Smooth muscle cell of the coronary artery (primary cell): ENCODE measurements at places on chromosomes 3 and 15. TPM values are rescaled to one million over a fixed set of nuclear protein-coding genes. Genes with fewer than 3 reads are reported as not detected.

The PRR23B gene
- total RNA-seq, result not detected in 2 replicates

The ABHD2 gene
- 30.6 and 71.5 TPM in 2 replicates for total RNA-seq

The LXN gene
- total RNA-seq, result 16.0 and 46.9 TPM in 2 replicates

The RETNLB gene
- total RNA-seq, result not detected in 2 replicates

The RGMA gene
- total RNA-seq, result 0.75 and 3.2 TPM in 2 replicates

The LRRC31 gene
- total RNA-seq, result not detected in 2 replicates

The CHCHD6 gene
- 11.1 and 20.3 TPM in 2 replicates for total RNA-seq

The ATP8B4 gene
- total RNA-seq, result 0.30 and 19.8 TPM in 2 replicates

The BTLA gene
- total RNA-seq, result not detected in 2 replicates

The CMTM7 gene
- 3.0 and 9.0 TPM in 2 replicates for total RNA-seq

The CCRL2 gene
- 0.12 TPM in 1 of 2 replicates, not detected in the other for total RNA-seq

The FBXO40 gene
- not detected in 2 replicates for total RNA-seq

The CCDC66 gene
- total RNA-seq, result 14.1 and 18.8 TPM in 2 replicates

The GLDN gene
- total RNA-seq, result 1.7 and 16.6 TPM in 2 replicates

The ACSBG1 gene
- under 0.01 TPM in 1 of 2 replicates, not detected in the other for total RNA-seq

The AHSG gene
- total RNA-seq, result not detected in 2 replicates

The HGD gene
- 0.12 and 0.23 TPM in 2 replicates for total RNA-seq

The EFCAB12 gene
- total RNA-seq, result 0.08 TPM in 1 of 2 replicates, not detected in the other

The PLCH1 gene
- under 0.01 TPM in 1 of 2 replicates, not detected in the other for total RNA-seq

The TF gene
- under 0.01 and 0.30 TPM in 2 replicates for total RNA-seq

The CNTN3 gene
- total RNA-seq, result 3.5 and 4.6 TPM in 2 replicates

The EAF2 gene
- 1.8 and 2.8 TPM in 2 replicates for total RNA-seq

The GPR171 gene
- not detected in 2 replicates for total RNA-seq

The ZNF385D gene
- total RNA-seq, result 0.08 and 0.47 TPM in 2 replicates

The MIX23 gene
- total RNA-seq, result 18.6 and 30.0 TPM in 2 replicates

The RASL12 gene
- total RNA-seq, result 0.30 and 4.1 TPM in 2 replicates

The SST gene
- not detected in 2 replicates for total RNA-seq

The PPIP5K1 gene
- 13.8 and 18.0 TPM in 2 replicates for total RNA-seq

The PLA2G4D gene
- total RNA-seq, result not detected in 2 replicates

The DAPK2 gene
- 0.30 and 8.1 TPM in 2 replicates for total RNA-seq

The TMC3 gene
- 13.7 TPM in 1 of 2 replicates, not detected in the other for total RNA-seq

The TLNRD1 gene
- 1.6 and 5.3 TPM in 2 replicates for total RNA-seq

The ITIH1 gene
- total RNA-seq, result 0.59 TPM in 1 of 2 replicates, not detected in the other

The KNG1 gene
- total RNA-seq, result not detected in 2 replicates

The CADPS gene
- 0.08 and 0.82 TPM in 2 replicates for total RNA-seq

The RAB8B gene
- total RNA-seq, result 35.9 and 78.3 TPM in 2 replicates

The ENTPD3 gene
- total RNA-seq, result 0.12 TPM in 1 of 2 replicates, not detected in the other

The MCTP2 gene
- 3.1 and 4.7 TPM in 2 replicates for total RNA-seq

The STRIT1 gene
- not detected in 2 replicates for total RNA-seq

The ACKR2 gene
- 0.15 and 0.35 TPM in 2 replicates for total RNA-seq

The DYNLT2B gene
- 8.4 and 10.4 TPM in 2 replicates for total RNA-seq

The ADAMTS7 gene
- total RNA-seq, result 2.9 and 8.9 TPM in 2 replicates

The GRM7 gene
- not detected in 2 replicates for total RNA-seq

The GUCA1C gene
- not detected in 2 replicates for total RNA-seq

The FANCD2 gene
- 1.5 and 9.2 TPM in 2 replicates for total RNA-seq

The PRKCI gene
- total RNA-seq, result 25.7 and 78.2 TPM in 2 replicates

The FGF7 gene
- 5.2 and 734 TPM in 2 replicates for total RNA-seq

The PP2D1 gene
- not detected in 2 replicates for total RNA-seq
